Stimulated activated CD4-positive, alpha-beta T cell treated with anti-CD3 and anti-CD28 coated beads, TNF-alpha, amount 100 ng/mL, for 24 hours (primary cell): ENCODE measurements at places on chromosomes 5 and 9.

DNA sequence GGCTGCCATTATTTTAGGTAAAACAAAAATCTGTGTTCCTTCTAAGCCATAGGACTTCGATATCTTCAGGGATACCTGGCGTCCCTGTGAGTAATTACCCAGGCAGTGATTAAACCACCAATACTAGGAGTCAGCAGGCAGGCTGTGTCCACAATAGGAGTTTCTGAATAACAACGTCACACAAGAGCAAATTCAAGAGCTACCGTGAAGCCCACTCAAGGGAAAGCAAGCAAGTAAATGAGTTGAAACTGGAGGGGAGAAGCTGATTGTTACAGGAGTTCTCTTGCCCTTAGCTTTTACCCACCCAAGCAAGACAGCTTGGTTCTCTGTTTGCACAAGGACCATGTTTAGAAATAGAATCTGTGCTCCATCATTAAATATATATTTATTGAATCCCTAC is 50.8 kb downstream of the SEMA5A start:
- no peak for DNase-seq

DNA sequence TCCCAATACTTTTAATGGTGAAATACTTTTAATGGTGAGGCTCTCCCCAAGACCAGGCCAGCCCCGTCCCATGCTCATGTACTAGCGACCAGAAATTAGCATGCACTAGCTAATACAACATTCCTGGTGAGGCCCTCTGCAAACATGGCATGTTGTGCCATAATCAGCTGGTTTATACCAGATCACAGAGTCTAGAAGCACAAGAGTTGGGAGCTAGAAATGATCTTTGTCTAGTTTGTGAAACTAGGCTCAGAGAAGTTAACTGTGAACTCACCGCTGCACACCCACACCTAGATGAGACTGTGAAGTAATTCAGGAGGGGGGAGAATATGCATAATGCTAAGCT is 37.4 kb downstream of the MTMR12 start:
- no peak for DNase-seq

GRCh38 chr5:177591690-177592009 is 353 bp upstream of the TMED9 start:
- DNase-seq = no peak

- DNase-seq = no peak
Measured at GRCh38 chr5:56581426-56581825, 233.9 kb upstream of the MAP3K1 start.
